ENCODE measurements at places on chromosomes 2 and 18. TPM values are rescaled to one million over a fixed set of nuclear protein-coding genes. Genes with fewer than 3 reads are reported as not detected.

Gene PRSS56
- not detected for total RNA-seq

Gene IL1RN
- total RNA-seq = 2.1 TPM

Gene EVA1A
- total RNA-seq = not detected

Gene COL6A3
- total RNA-seq = 0.19 TPM

Gene DHRS9
- total RNA-seq = 0.36 TPM

Gene UGT1A6
- not detected for total RNA-seq

Gene CAPN14
- 0.28 TPM for total RNA-seq

Gene ANKRD29
- total RNA-seq = not detected

Gene IL36RN
- not detected for total RNA-seq

Gene LOXHD1
- 0.39 TPM for total RNA-seq

Gene LIPG
- total RNA-seq = not detected

Gene ABCG8
- not detected for total RNA-seq

Gene FAM124B
- total RNA-seq = 0.34 TPM

Gene ST6GAL2
- not detected for total RNA-seq

Gene ACMSD
- total RNA-seq = not detected

Gene ADAM17
- 25.3 TPM for total RNA-seq

Gene PROKR1
- not detected for total RNA-seq

Gene GCKR
- not detected for total RNA-seq

Gene CCDC74B
- 1.5 TPM for total RNA-seq

Gene SULT6B1
- not detected for total RNA-seq
